Stimulated activated CD8-positive, alpha-beta memory T cell treated with anti-CD3 and anti-CD28 coated beads, Interleukin-4, amount 100 ng/mL, for 4 hours (primary cell): ENCODE measurements at places on chromosomes 1 and 21.

- no peak for DNase-seq
Measured at GRCh38 chr21:31043471-31043870, 5.2 kb upstream of the KRTAP19-8 start.

GRCh38 chr1:104132382-104132973, 382.8 kb downstream of the AMY1C start:
- no peak for DNase-seq

- DNase-seq: no peak
Measured at GRCh38 chr1:196381544-196381943, 226.7 kb downstream of the KCNT2 start.

GRCh38 chr1:107535091-107535490, 394.3 kb downstream of the NTNG1 start:
- DNase-seq: no peak

DNA sequence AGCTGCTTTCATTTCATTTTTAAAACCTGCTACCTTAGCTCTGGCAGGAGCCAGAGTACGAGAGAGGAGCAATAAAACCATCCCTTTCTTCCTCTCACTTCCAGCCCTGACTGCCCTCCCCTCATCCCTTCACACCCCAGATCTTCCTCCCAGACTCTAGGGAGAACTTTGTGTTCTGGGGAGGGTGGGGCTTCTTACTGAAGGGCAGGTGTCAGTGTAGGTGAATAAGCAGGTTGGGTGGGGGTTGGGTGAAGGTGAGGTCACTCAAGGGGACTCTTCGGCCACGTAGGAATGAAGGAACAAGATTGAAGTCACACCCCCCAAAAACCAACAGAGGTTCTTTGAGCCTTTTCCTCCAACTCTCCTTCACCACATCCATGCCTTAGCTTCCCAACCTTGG, 88.9 kb downstream of the CD58 start:
- no peak for DNase-seq

GRCh38 chr1:153493343-153493960, 33.0 kb upstream of the S100A7 start:
- DNase-seq: no peak

DNA sequence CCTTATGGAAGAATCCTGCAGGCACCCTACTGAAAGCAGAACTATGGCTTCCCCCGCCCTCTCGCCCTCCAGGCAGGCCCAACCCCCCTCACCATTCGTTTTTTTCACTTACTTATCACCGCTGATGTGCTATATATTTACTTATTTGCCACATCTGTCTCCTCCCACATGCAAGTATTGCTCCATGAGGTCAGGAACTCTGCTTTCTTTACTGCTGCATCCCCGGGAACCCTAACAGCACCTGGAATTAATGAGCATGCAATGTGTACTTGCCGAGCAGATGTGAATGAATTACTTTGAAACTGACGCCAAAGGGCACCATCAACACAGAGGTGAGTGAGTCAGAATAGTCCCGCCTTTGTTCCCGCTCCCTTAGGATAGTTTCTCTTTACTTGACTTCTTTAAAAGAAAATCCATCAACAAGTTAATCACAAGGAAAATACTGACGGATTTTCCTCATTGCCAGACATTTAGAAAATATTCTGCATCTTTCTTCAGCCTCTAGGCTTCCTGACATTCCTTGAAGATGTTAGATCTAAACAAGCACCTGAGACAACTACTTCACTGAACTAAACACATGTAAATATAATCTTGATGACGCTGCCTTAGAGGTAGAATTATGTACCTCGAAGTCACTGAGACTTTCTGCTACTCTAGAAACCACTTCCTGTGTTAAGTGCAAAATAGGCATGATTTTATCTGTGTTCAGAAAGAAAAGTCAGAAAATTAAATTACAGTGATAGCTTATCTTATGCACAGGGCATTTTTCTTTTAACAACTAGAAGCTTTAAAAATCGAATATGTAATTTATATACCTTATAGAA, 17.5 kb upstream of the RAB4A start:
- DNase-seq: no peak

- DNase-seq: no peak
Measured at GRCh38 chr1:190455631-190456030, 22.0 kb downstream of the BRINP3 start.

GRCh38 chr1:237062976-237063375, 21.0 kb downstream of the RYR2 start:
- DNase-seq: no peak

GRCh38 chr1:101748077-101748476, 248.6 kb downstream of the OLFM3 start:
- DNase-seq: no peak

DNA sequence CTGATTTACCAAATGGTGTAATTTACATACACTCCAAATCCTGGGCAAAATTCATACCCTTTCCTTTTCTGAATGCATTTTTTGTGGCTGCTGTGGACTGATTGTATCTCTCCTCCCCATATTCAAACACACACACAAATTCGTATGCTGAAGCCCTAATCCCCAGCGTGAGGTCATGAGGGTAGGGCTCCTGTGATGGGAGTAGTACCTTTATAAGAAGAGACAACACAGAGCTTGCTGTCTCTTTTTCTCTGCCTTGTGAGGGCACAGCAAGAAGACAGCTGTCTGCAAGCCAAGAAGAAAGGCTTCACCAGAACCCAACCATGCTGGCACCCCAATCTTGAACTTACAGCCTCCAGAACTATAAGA, 24.4 kb downstream of the DUSP10 start:
- no peak for DNase-seq

- DNase-seq: no peak
Measured at GRCh38 chr21:44364151-44365053, 11.0 kb downstream of the TRPM2 start.

- DNase-seq: no peak
Measured at GRCh38 chr1:118981436-118981835, 6.7 kb downstream of the TBX15 start.

DNA sequence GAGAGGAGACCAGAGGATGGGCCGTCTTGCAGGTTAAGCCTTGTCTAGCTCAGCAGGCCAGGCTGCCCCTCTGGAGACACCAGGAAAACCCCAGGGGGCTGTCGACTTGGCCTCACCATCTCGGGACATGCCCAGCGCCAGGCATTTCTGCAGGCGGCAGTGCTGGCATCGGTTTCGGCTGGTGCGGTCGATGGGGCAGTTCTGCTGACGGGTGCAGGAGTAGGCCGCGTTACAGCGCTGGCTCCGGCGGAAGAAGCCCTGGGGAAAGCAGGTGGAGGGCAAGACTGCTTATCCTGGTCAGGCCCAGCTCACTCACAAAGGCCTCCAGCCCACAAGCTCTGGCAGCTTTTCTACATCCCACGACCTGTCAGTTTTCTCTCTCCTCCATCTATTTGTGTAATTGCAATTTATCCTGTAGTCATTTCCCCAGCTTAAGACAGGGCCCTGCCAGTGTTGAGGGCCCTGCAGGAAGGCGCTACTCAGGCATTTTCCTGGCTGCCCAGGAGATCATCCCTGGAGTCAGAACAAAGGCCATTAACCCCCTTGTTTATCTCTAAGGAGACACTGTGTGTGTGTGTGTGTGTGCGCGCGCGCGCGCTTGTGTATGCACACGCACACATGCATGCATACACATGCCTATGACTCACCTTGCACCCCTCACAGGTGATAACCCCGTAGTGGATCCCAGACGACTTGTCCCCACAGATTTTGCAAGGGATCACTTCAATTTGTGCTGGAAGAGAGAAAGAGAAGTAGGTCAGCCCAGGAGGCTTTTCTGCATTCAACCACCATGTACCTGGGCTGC, 11.5 kb upstream of the LINGO4 start:
- no peak for DNase-seq

- DNase-seq: no peak
Measured at GRCh38 chr21:14533499-14534428, 12.4 kb downstream of the SAMSN1 start.

DNA sequence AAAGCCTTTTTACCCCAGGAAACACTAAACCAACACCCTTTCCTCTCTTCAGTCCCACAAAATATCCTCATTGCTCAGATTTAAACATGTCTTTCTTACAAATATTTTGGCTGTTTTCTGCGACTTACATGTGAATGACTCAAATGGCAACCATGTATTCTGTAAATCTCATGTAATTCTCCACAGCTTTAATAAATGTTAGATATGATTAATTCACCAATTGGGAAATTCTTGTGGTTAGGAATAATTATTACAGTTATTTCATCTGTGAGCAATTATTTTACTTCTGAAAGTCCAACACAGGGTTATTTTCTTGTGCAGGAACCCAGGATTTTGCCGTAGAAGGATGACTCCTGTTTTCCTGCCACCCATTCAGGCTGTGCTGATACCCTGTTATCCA, 431.5 kb downstream of the LMO4 start:
- no peak for DNase-seq

GRCh38 chr1:196400478-196401451, 207.5 kb downstream of the KCNT2 start:
- DNase-seq: no peak

GRCh38 chr1:26938004-26938658, 16.6 kb downstream of the NUDC start:
- DNase-seq: no peak

- no peak for DNase-seq
Measured at GRCh38 chr1:117058810-117059209, 1.3 kb upstream of the TTF2 start.

DNA sequence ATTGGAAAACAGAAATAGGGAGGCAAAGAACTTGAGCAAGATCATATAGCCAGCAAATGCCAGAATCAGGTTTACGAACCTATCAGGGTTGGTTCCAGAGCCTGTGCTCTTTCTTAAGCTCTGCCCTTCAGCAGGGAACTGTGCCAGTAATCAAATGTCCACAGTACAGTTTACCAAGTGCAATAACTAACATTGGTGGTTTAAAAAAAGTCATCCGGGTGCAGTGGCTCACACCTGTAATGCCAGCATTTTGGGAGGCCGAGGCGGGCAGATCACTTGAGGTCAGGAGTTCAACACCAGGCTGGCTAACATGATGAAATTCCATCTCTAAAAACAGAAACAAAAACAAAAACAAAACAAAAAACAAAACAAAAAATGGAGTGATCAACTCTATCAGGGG, 182.7 kb downstream of the LMX1A start:
- no peak for DNase-seq

- DNase-seq: no peak
Measured at GRCh38 chr1:221418346-221418745, 323.5 kb downstream of the DUSP10 start.

DNA sequence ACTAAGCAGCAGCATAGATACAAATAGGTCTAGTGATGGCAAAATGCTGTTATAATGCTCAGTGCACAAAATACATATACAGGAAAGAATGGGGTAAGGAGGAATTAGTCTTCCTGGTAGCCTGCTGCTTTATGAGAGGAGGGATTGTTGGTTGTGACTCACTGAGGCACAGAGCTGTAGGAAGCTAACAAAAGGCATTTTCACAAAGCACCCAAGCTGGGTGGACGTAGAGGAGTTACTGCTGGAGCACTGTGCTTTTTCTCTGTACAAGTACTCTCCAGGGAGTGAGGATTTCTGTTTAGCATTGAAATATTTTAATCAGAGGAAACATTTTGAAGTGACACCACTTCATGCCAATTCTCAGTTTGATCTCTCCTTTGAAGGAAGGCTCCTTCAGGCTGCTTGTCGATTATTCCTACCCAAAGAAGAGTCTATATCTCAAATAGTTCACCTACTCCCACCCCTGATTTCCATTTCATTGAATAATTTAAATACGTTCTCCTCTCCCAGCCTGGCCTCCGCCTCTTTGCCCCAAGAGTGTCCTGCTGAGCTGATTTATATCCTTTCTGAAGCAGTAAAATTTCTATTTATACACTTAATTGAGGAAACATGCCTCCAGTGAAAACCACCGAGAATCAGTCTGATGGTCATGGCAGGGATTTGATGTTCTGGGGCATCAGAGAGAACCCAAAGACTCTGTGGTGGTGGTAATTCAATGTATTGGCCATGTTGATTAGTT, 271.9 kb downstream of the HHAT start:
- no peak for DNase-seq

GRCh38 chr21:29430576-29430975, 131.9 kb downstream of the BACH1 start:
- DNase-seq: no peak

DNA sequence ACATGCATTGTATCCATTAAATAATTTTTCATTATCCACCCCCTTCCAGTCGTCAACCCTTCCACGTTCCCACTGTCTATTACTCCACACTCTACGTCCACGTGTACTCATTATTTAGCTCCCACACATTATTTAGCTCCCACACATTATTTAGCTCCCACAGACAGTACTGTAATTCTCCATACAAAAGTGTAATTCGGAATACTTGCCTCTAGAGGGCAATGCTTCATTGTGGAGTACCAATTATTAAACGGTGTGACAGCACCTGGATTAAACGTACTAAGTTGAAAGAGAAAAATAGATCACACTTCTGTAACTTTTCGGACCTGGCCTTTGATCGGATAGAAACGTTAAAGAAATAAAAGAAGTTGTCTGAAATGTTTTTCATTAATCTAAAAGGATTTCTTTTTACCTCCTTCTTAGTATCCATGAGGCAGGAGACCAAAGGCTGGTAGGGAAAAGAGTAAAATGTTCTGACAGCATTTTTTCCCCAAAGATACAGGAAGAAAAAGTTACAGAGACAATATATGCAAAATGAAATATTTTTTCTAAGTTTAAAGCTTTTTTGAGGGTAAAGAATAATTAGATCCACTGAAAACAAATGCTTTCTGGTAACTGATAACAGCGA, 99.2 kb downstream of the LHX8 start:
- DNase-seq: no peak

- DNase-seq: no peak
Measured at GRCh38 chr1:159879977-159880376, 17.5 kb upstream of the VSIG8 start.

- no peak for DNase-seq
Measured at GRCh38 chr1:232421143-232421796, 208.7 kb downstream of the SIPA1L2 start.

DNA sequence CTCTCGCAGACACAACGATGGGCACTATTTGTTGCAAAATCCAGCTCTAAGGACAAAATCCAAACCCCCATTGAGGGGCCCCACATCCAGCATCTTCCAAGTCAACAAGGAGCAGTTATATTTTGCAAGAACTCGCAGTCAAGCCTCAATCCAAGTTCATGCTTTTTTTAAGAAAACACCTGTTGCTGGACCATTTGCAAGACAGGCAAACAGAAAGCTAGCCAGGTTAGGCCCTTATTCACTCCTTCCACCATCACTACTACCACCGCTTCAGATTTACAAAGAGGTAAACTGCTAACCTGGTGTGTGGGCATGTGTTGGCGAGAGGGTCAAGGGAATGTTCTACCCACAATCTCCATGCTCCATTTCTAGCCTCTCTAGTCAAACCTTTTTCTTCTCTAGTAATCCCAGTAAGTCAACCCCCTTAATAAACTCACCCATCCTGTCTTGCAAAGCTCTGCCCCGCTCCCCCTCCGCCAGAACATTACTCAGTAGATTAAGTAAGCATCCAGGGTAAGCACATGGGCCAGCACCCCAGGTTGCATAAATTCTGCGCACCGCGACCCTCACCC, 703 bp downstream of the ERI3 start:
- no peak for DNase-seq
